ENCODE measurements at places on chromosomes 13 and 19.
A peak's percentile ranks its signal among the peaks of the same experiment; 100 is the strongest.

DNA sequence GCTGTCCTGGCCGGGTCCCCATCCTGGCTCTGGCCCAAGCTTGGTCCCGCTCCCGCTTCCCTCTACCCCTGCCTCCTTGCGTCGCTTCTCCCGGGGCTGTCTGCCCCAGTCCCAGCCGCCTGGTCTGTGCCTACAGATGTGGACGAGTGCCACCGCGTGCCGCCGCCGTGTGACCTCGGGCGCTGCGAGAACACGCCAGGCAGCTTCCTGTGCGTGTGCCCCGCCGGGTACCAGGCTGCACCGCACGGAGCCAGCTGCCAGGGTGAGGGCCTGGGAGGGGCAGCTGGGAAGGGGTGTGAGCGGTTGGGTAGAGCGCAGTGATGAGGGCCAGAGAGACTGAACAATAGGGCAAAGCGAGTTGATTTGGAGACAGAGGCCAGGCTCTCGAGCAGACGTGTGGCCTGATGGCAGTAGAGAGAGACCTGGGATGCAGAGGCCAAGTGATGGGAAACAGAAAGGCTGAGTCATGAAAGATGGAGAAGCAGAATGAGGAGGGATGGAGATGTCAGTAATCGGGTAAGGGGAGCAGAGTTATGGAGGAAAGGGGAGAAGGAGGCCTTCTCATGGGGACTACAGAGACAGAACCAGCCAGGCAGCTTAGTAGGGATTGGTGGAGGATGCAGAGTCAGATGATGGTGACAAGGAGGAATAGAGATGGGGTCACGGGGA lies 9.4 kb downstream of the LTBP4 start:
- DNase-seq: peak; percentile 64

DNA sequence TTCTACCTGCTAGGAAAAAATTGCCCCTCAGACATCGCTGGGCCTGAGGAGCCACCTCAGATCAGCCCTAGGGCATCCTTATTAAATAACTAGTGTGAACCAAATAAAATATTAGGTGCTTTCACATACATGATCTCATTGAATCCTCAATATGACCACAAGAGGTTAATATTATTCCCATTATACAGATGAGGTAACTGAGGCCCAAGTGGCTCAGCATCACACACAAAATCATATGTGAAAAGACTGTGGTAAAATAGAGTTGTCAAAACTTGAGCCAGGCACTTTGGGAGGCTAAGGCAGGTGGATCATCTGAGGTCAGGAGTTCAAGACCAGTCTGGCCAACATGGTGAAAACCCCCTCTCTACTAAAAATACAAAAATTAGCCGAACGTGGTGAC lies 2.9 kb upstream of the DMKN start:
- no peak for DNase-seq

- DNase-seq: no peak
Measured at GRCh38 chr19:51147663-51148062, 5.6 kb downstream of the SIGLEC7 start.

DNA sequence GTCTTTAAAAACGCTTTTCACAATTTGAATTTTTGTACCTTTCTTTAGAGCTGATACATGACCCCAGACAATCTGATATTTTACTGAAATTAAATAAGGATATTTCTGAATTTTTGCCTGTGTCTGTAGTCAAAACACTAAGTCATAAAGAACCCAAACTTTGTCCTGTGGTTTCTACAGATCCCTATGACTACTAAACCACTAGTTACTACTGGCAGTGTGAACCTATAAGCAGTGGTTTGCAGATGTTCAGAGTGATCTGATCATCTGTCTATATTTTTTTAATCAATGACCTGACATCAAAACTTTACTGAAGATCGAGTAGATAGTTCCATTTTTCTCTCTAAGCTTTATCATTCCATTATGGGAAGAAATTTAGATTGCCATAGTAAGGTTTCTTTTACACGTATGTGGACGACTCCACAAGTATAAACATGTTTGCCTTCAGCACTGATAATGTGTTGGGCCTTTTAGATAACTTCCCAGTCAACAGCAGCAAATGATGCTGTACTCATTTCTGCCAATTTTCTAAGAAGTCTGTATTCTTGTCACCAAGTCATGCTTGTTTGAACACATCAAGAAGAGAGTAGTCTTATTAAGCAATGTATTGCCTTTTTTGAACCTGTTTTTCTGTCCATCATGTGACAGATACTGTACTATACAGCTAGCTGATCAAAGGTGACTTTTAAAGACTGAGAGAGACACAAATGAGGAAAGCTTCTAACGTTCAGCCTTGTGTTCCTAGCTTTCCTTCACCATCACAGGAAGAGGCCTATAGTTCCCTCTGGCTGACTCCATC lies 21.8 kb downstream of the POLR1D start:
- no peak for DNase-seq

DNA sequence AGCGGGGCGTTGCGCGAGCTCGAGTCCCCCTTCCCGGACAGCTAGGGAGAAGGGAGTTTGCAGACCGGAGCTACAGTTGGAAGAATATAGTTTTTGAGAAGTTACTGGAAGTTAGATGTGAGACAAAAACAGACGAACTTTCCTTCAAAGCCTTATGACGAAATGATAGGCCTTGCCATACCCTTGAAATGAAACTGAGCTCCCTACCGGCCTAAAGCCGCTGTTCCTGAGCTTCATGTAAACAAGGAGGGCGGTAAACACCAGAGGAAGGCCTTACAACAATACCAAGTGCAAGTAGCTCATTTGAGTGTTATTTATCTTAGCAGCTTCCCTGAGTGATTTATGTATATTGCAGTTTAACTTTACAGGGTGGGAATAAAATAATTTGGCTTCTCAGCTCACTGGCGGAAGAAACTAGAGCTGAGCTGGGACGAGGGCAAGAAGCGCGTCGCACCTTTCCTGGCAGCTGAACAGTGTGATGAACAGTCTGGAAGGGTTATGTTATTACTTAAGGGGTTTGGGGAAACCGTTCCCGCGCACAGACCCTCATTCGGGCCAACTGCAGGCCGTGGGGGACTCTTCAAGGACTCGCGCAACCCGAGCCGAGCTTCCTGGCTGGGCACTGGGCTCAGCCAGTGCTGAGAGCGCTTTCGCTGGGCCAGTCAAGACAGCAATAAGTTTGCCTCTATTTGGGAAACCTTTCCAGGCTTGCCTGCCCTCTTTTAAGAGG lies 111.2 kb downstream of the KCNRG start:
- DNase-seq: peak; percentile 38

GRCh38 chr19:33346665-33347064 lies 26.8 kb upstream of the CEBPG start:
- no peak for DNase-seq

GRCh38 chr19:14081797-14082674 lies 3.5 kb downstream of the C19orf67 start:
- DNase-seq: no peak

- DNase-seq: peak; percentile 1
Measured at GRCh38 chr13:91313103-91313502, 34.4 kb upstream of the MIR17HG start.

GRCh38 chr13:96837809-96838208 lies 156.5 kb downstream of the OXGR1 start:
- DNase-seq: no peak

DNA sequence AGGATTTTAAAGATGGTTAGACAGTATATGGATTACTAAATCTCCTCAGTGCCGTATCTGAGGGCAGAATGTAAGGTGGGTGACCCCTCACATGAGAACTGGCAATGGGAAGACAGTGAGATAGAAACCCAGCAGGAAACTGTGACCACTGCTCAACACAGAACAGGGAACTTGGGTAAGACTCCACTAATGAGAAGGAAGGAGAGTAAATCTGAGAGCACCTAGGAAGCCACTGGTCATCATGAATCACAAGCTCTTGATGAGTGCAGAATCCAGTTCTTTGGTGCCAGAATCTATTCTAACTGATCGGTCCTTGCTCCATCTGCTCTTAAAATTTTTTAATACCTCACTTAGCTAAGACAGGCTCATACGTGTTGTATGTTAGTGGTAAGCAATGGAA lies 261.8 kb downstream of the KLF12 start:
- DNase-seq: no peak

DNA sequence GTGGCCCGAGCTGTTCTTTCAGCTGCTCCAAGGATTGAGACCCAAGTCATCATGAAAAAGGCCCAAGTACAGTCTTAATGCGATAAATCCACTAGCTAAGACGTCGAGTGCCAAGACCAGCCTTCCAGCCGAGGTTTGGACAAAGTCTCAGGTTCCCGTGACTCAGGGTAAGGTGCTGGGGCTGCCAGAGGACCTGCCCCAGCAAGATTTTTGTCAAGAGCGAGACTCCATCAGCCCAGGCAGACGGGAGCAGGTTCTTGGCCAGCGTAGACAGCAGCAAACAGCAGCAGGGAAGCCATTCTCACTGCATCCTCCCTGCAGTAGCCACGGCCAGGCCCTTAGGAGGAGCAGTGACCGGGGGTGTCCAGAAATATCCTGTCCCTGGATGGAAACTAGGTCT lies 3.4 kb downstream of the FEM1A start:
- no peak for DNase-seq

- peak; percentile 0 for DNase-seq
Measured at GRCh38 chr13:54637366-54637765, 1608.8 kb downstream of the OLFM4 start.

GRCh38 chr19:41330946-41331678 lies 21.1 kb downstream of the CCDC97 start:
- DNase-seq: no peak

- no peak for DNase-seq
Measured at GRCh38 chr19:49453757-49454240, 774 bp downstream of the ALDH16A1 start.

- DNase-seq: peak; percentile 54
Measured at GRCh38 chr13:75372517-75372916, 109.5 kb downstream of the TBC1D4 start.

GRCh38 chr13:109410868-109411267 lies 375.5 kb downstream of the IRS2 start:
- DNase-seq: no peak

DNA sequence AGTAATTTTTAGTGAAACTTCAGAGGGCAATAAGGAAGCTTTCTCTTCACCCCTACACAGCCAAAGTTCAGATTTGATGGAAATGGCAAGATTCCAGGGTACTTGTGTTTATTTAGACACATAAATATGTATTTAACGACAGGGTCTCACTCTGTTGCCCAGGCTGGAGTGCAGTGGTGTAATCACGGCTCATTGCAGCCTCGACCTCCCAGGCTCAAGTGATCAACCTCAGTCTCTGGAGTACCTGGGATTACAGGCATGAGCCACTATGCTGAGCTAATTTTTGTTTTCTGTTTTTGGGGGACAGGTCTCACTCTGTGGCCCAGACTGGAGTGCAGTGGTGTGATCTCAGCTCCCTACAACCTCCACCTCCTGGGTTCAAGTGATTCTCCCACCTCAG lies 2.0 kb upstream of the SYCE2 start:
- no peak for DNase-seq

DNA sequence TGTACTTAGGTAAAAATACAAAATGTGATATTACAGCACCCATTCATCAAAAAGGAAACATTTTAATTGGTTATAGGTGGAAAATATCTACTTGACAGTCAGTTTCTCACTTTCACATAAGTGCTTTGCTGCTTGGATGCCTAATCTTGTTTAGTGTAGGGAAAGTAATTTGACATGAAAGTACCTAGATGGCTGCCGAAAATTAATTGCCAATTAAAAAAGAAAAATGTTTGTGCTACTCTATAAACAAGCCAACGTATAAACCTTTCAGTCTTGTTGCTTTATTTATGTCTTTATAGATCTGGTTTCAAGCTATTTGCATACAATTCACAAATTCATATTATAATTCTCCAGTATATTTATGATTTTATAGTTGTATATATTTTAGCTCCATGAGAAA lies 729.9 kb downstream of the DACH1 start:
- DNase-seq: no peak

GRCh38 chr13:39038569-39039030 lies 344 bp downstream of the NHLRC3 start:
- peak; percentile 35 for DNase-seq

DNA sequence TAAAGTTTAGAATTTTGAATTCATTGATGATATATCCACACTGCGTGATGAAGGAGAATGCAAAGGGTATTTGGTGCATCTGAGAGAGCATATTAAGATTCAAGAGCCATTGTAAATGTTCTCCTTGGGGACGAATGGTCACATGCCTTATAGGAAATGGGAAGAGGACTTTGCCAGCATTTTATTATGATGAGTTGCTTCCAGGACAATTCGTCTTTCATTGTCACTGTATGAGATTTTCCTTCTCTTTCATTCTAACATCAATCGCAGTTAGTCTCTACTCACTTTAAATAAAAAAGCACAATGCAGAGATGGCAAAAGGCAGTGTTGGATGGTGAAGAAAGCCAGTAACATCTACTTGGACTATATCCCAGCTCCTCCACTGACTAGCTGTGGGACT lies 21.4 kb downstream of the WDFY2 start:
- DNase-seq: no peak

DNA sequence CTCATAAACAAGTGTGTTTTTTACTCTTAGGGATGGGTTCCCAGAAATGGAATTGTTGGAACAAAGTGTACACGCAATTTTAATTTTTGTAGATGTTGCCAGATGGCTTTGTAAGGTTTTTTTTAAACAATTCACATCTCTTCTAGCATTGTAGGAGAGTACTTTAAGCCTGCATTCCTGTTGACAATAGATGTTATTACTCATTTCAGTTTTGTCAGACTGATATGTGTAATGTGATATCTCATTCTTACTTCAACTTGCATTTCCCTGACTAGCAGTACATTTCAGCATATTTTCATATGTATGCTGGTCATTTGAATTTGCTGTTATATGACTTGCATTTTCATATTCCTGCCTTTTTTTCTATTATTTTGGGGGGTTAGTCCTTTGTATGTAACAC lies 186.6 kb upstream of the SLITRK6 start:
- DNase-seq: no peak

- peak; percentile 36 for DNase-seq
Measured at GRCh38 chr19:20078581-20079031, 806 bp downstream of the ZNF90 start.

DNA sequence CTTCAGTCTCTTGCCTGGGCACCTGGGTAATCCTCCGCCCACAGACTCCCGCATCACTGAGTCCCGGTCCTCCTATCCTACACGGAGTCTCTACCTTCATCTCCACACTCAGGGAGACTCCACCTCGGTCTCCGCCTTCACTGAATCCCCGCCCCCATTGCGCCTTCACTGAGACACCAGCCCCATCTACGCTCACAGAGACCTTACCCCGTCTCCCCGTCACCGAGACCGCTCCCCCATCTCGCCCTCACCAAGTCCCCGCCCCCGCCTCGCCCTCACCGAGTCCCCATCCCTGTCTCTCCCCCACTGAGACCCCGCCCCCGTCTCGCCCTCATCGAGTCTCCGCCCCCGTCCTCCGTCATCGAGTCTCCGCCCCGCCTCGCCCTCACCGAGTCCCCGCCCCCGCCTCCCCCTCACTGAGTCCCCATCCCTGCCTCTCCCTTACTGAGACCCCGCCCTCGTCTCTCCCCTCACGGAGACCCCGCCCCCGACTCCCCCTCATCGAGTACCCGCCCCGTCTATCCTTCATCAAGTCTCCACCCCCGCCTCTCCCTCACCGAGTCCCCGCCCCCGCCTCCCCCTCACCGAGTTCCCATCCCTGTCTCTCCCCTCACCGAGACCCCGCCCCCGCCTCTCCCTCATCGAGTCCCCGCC lies 23.1 kb upstream of the ZNF846 start:
- peak; percentile 93 for DNase-seq

Data from RPMI7951 (cell line).